Activated CD8-positive, alpha-beta T cell treated with anti-CD3 and anti-CD28 coated beads, Interleukin-2, amount 10 ng/mL, durations not matched to agents 7 days and 5 days (primary cell): ENCODE measurements at places on chromosomes 2 and 18.

GRCh38 chr2:136844546-136844945 lies 79.2 kb downstream of the THSD7B start:
- no peak for DNase-seq
- H3K27me3 ChIP-seq, result no peaks in the 10 kb centered on the region
- H3K4me3 ChIP-seq, result no peak overlapping the region
- no peak overlapping the region for H3K27ac ChIP-seq
- no peaks in the 10 kb centered on the region for H3K36me3 ChIP-seq

GRCh38 chr2:231395188-231396057 lies at the start of gene B3GNT7:
Gene B3GNT7 (plus strand): TSS chr2:231395710. CDS start chr2:231395804, 94 bp downstream.
- peaks cover 38% of the 10 kb centered on the region for H3K4me1 ChIP-seq
- H3K27ac ChIP-seq, result peak within 1 kb of the TSS; percentile 95

- H3K4me1 ChIP-seq, result no peaks in the 10 kb centered on the region
- H3K27ac ChIP-seq, result no peak overlapping the region
- no peak for DNase-seq
- no peaks in the 10 kb centered on the region for H3K36me3 ChIP-seq
- no peaks in the 10 kb centered on the region for H3K27me3 ChIP-seq
Measured at GRCh38 chr2:139477618-139478017, 697.4 kb upstream of the NXPH2 start.

- H3K4me1 ChIP-seq, result no peaks in the 10 kb centered on the region
- H3K27ac ChIP-seq, result no peak overlapping the region
- H3K4me3 ChIP-seq, result no peak overlapping the region
Measured at GRCh38 chr2:161448431-161448830, 32.3 kb downstream of the TBR1 start.

- H3K27me3 ChIP-seq, result peaks cover 2% of the 10 kb centered on the region
- H3K4me1 ChIP-seq, result no peaks in the 10 kb centered on the region
- H3K36me3 ChIP-seq, result no peaks in the 10 kb centered on the region
Measured at GRCh38 chr2:59019566-59020159, 778.5 kb upstream of the FANCL start.

- H3K36me3 ChIP-seq, result no peaks in the 10 kb centered on the region
- DNase-seq, result no peak
- no peak overlapping the region for H3K4me3 ChIP-seq
- no peak overlapping the region for H3K27ac ChIP-seq
- H3K27me3 ChIP-seq, result no peaks in the 10 kb centered on the region
Measured at GRCh38 chr2:211881449-211881848, 657.2 kb downstream of the ERBB4 start.

DNA sequence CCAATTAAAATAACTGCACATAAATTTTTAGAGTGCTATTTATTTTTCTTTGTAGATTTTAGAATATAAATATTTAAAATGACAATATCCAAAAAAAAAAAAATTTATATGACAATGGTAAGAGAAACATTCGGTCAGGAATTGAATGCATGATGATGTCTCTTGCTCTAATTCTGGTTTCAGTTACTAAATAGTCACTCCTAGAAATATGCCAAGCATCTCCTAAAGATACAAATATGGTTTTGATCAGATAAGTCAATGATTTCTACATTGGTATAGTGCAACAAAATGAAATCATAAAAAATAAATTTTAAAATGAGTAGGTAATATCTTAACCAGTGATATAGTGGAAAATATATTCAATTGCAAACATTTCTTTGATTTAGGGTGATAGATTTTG lies 95.9 kb upstream of the ACKR3 start:
- no peak for DNase-seq
- peaks cover 10% of the 10 kb centered on the region for H3K27me3 ChIP-seq
- no peaks in the 10 kb centered on the region for H3K4me1 ChIP-seq

DNA sequence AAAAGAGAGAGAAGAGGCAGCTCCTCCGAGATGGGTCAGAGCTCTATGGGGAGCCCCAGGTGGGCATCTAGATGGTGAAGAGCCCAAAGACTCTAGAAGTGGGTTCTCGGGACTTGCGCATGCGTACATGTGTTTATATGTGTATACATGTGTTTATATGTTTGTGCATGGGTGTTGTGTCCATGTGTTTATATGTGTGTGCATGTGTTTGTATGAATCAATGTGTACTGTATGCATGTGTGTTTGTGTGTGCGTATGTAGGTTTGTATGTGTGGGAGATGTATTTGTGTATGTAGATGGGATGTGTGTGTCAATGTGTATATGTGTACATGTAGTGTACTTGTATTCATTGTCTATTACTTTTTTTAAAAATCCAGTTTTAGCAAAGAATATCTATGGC lies 25.6 kb downstream of the DNPEP start:
- H3K4me3 ChIP-seq, result no peak overlapping the region
- no peak for DNase-seq
- no peaks in the 10 kb centered on the region for H3K36me3 ChIP-seq
- peaks cover 4% of the 10 kb centered on the region for H3K4me1 ChIP-seq

GRCh38 chr2:72603481-72603880 lies 222.4 kb downstream of the EXOC6B start:
- H3K4me1 ChIP-seq, result no peaks in the 10 kb centered on the region
- H3K27ac ChIP-seq, result no peak overlapping the region
- H3K4me3 ChIP-seq, result no peak overlapping the region
- H3K36me3 ChIP-seq, result no peaks in the 10 kb centered on the region
